Left ventricle myocardium inferior (tissue), 1 donor: ENCODE measurements at places on chromosomes 3 and 15.

GRCh38 chr3:128094295-128095151, 29.1 kb downstream of the RUVBL1 start:
- no peak for DNase-seq

GRCh38 chr3:117955196-117955595, 1079.5 kb downstream of the IGSF11 start:
- no peak for DNase-seq

DNA sequence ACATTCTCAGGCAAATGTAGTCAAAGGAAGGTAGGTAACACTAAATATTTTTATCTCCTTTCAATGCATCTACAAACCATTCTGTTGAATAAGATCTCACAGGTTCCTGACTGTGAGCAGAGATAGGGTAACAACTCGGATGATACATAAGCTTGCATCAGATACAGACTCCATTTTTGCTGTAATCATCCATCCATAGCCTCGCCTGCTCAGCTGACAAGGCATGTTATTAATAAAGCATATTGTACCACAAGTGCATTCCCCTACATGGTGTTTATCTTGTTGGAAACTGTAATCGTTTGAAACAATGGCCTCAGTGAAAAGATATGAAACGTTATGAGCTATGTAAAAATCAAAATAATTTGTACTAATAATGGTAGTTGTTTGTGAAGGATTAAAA, 35.4 kb upstream of the TCF12 start:
- DNase-seq, result no peak

GRCh38 chr3:103009609-103010008, 574.8 kb downstream of the ZPLD1 start:
- no peak for DNase-seq

- no peak for DNase-seq
Observed at GRCh38 chr3:20736287-20736852, 550.4 kb upstream of the SGO1 start.

DNA sequence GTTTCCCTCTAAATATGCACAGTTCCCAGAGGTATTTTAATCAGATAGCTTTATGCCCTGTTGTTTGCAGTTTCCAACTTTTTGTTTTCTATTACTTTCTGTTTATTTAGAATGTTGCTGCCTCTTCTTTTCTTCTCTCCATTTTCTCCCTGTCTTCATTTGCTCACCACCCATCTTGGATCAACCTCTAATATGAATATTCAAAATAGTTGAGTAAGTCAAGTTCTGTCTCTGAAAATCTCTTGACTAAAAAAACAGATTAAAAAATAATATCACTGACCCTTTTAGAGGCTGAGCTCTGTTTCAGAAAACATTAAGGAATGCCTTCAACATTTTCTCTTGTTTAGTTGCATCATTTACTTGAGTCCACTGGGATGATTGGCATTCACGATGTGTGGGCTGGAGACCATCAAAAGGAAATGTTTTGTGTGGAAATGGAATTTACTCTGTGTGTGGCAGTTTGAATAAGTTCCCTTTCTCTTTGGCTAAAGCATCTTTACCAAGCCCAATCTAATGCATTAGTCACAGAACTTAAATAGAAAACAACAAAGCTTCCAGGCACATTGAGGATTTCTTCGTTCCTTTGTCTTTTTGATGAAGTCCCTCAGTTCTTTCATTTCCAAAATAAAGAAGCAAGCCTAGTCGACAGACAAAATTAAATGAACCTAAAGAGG, 633.9 kb upstream of the TGFBR2 start:
- DNase-seq, result no peak

- DNase-seq, result no peak
Observed at GRCh38 chr3:150238048-150238802, 169.9 kb upstream of the TSC22D2 start.

DNA sequence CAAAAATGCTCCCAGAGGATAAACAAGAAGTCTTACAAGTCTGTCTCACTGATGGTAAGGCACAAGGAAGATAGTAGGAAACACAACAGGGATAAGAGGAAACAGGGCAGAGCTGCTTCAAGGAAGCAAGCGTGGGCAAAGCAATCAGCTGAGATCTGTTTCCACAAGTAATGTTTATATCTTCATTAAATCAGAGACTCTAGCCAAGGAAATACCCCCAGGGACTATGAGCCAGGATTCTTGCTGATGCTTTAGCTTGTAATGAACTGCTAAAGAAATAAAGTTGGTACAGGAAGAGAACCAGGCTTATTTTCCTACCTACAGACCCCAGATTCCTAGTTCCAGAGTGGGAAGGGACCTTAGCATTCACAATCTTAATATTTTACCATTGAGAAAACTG, 112.7 kb upstream of the C3orf80 start:
- no peak for DNase-seq
